ENCODE measurements at places on chromosomes 16 and 17. TPM values are rescaled to one million over a fixed set of nuclear protein-coding genes. Genes with fewer than 3 reads are reported as not detected.

Gene SLC16A13
- total RNA-seq = 11.9 TPM

Gene TP53TG3
- total RNA-seq = not detected

Gene KRT36
- not detected for total RNA-seq

Gene DHX40
- 22.5 TPM for total RNA-seq

Gene CTF1
- total RNA-seq = 2.8 TPM

Gene SMIM36
- not detected for total RNA-seq

Gene PRSS27
- total RNA-seq = 1.5 TPM

Gene CDRT15L2
- not detected for total RNA-seq

Gene IGF2BP1
- total RNA-seq = 0.17 TPM

Gene WIPF2
- 8.8 TPM for total RNA-seq

Gene RHBDL1
- 9.0 TPM for total RNA-seq

Gene GRB7
- 1.5 TPM for total RNA-seq

Gene NACA2
- not detected for total RNA-seq

Gene ABCC11
- total RNA-seq = 0.50 TPM

Gene NPIPB8
- total RNA-seq = 0.50 TPM

Gene SCNN1B
- 3.0 TPM for total RNA-seq

Gene OR1A1
- not detected for total RNA-seq

Gene BCAR1
- total RNA-seq = 58.0 TPM

Gene DNAAF8
- 0.71 TPM for total RNA-seq

Gene ADORA2B
- total RNA-seq = 61.2 TPM

Gene KRT13
- total RNA-seq = not detected
